ENCODE measurements at places on chromosomes 1 and 21. TPM values are rescaled to one million over a fixed set of nuclear protein-coding genes. Genes with fewer than 3 reads are reported as not detected.

The FLG2 gene
- not detected for total RNA-seq

DNA sequence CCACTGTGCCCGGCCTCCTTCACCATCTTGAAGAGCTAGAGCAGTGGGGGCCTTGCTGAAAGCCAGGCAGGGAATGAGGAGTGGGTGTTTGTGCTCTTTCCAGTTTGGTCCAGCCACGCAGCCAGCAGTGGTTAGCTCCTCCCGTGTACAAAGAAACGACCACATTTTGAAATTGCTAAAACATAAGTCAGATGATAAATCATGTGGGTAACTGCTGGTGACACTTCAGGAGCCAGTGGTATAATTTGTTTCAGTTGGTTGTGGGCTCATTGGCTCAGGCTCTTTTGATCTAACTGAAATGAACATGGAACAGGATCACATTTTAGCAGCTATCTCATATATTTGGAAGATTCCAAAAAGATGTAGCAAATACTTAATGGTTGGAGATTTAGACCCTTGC is 87.6 kb downstream of the MTR start:
- no peak for DNase-seq

The KRTAP13-2 gene
- total RNA-seq, result not detected

GRCh38 chr1:40309374-40310128 is 7.5 kb downstream of the COL9A2 start:
- no peak for DNase-seq

The CGN gene
- 0.33 TPM for total RNA-seq

DNA sequence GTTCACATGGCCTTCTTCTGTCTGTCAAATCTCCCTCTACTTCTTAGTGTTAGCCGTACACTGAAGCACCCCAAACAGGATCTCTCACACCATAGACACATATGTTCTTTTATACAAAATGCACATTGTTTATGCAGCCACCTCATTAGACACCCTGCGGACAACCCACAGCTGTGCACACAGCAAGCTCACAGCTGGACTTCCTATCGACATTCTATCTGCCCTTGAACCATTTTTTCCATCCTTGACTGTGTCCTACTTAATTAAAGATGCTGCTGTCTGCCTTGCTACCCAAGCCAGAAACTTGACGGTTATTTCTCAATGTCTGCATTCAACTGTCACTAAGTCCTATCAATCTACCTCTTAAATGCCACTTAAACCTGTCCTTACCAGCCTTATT is 3.2 kb upstream of the ZBTB21 start:
- DNase-seq, result no peak

The KIF14 gene
- 20.3 TPM for total RNA-seq

DNA sequence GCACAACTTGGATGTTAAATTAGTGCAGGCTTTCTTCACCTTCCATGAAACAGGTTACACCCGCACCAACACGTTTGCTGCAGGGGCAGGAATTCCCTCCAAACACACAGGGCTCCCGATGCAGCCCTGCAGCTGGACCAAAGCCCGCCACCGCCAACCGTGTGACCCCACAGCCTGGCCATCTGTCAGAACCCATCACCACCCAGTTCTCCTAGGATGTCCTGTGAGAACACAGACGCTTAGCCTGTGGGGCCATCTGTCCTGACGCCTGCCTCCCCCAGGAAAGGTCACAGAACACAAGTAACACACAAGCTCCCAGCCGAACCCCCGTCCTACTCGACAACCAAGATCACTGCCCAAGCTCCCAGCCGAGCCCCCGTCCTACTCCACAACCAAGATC is 108.1 kb downstream of the NPHP4 start:
- no peak for DNase-seq

DNA sequence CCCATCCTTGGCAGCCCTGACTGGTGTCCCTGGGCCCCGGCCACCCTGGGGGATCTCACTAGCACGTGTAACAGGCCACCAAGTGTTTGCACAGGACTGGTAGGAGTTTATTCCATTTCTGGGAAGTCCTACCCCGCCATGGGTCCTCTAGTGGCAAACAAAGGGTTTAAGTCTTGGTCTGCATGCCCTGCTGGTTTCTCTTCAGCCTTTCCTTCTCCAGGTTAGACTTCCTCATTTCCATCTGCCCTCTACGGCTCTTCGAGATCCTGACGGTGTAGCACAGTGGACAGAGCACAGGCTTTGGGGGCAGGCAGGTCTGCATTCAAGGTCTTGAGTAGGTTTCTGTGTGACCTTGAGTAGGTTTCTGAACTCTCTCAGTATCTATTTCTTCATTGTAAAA is 2.8 kb downstream of the AGTRAP start:
- no peak for DNase-seq

- DNase-seq, result no peak
These were observed 106.4 kb downstream of the CRB1 start for GRCh38 chr1:197374428-197374827.

DNA sequence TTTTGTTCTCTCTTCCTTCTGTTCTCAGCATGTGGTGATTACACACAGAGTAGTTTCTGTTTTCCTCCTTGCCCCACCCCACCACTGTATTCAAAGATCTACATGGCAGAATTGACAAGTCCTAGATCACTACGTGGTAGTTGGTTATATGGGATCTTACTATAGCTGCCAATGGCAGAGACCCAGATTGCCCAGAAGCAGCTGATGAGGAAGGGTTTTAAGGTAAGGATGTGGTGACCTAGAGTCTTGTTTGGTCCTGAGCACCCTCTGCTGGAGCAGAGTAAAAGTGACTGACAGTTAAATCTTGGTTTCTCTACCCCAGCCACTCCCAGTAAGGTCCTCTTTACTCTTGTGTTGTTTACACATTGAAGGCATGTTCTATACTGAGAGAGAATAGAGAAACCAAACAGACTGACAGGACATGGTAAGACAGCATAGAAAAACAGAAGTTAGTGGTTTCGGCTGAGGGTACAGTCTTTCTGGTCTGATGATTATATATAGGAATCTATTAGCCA is 22.8 kb upstream of the STRIP1 start:
- no peak for DNase-seq

The HSPG2 gene
- total RNA-seq, result 9.5 TPM

DNA sequence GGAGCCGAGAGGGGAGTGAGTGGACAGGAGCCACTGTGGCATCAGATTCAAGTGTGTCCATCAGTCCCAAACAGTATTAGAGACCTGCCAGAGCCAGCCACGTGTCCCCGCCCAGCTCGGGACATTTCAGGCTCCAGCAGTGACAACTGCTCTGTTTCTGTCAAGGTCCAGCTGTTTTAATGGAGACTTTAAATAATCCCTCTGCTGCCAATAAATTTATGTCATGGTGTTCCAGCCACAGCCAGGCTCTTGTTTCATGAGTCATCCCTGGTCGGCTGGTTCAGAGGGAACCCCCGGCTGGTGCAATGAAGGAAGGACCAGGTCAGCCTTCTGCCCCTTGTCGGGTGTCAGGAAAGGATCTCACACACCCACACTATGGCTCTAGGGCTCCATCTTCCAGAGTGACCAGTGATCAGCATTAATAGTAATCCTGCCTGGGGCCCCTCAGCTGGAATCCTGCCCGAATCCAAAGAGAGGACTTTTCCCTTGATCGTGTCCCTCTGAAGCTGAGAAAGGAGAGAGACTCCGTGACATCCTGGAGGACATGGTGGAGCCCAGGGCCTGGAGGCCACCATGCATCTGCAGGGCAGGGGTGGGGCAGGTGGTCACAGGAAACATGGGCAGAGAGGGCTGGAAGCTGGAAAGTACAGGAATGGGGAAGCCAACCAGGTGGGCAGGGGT is 197.3 kb downstream of the MATN1 start:
- DNase-seq, result no peak

DNA sequence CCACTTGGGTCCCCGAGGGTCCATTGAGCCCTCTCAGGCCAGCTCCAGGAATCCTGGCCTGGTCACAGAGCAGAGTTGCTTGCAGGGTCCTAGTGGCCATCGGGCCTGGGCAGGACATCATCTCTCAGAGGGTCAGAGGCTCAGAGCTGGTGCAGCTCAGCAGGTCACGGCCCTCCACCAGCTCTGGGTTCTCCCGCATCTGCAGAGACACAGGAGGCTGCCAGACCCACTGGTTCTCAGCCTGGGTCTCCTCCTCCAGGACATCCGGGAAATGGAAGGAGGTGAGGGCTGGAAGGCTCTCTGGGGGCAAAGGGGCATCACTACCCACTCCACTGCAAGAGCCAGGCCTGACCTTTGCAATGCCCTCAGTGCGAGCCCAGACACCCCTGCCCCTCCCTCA is 6.5 kb downstream of the TMEM54 start:
- no peak for DNase-seq

DNA sequence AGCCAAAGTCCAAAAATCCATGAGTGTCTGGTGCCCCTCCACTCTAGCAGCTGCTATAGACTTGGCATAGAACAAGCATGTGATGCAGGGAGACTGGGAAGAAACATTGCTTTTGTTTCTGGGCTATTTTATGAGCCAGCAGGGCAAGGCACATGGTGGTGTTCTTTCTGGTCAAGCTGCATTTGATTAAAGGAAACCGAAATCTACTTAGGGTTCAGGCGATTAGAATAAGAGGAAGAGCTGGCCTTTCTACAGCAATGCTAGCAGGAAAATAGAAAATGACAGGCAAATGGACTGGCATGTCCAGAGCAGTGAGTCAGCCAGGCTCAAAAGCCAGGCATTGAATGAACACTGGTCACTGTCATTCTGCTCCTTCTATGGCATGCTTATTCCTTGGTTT is 28.5 kb upstream of the ARHGAP29 start:
- no peak for DNase-seq

The BACE2 gene
- 5.1 TPM for total RNA-seq

GRCh38 chr1:93846992-93847810 is 31.8 kb downstream of the DNTTIP2 start:
- DNase-seq, result peak; percentile 93

The AQP10 gene
- not detected for total RNA-seq
